ENCODE measurements at places on chromosomes 6 and 20.

DNA sequence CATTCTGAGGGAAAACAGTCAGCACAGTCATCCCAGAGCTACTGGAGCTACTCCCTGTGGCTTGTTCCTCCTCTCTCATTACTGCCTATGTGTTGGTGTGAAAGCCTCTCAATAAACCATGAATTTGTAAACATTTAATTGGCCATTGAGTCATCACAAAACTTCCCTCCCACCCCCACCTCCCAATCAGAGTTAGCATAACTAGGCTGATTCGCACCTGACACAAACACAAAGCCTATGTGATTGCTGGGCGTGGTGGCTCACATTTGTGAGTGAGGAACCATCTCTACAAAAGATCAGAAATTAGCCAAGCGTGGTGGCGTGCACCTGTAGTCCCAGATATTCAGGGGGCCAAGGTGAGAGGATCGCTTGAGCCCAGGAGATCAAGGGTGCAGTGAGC, 17.1 kb upstream of the SNTA1 start:
- no peak for DNase-seq

- peak; percentile 39 for DNase-seq
Observed at GRCh38 chr6:168192195-168192900, 113.3 kb upstream of the FRMD1 start.

DNA sequence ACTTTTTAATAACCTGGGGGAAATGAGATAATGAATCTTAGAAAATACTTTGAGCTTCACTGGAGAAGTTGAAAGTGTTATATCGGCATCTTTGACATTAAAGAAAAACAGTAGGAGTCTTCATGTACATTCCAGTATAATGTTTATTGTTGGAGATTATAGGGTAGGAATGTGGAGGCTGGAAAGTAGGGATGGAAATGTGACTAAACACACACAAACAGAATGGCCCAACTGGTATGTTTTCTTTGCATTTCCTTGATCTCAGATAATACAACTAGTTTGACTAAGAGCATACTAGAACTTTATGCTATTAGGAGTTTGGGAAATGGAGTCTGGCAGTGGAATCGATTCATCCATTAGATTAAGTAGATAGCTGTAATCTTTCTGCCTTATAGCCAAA, 10.1 kb upstream of the BAG2 start:
- DNase-seq, result no peak

GRCh38 chr6:104431096-104431495, 428.6 kb downstream of the HACE1 start:
- DNase-seq, result no peak

Measured in islet precursor cell (in vitro differentiated cells).